ENCODE measurements at places on chromosomes 12 and 14. TPM values are rescaled to one million over a fixed set of nuclear protein-coding genes. Genes with fewer than 3 reads are reported as not detected.

CAMKK2 gene
- total RNA-seq: 23.1 TPM

DNA sequence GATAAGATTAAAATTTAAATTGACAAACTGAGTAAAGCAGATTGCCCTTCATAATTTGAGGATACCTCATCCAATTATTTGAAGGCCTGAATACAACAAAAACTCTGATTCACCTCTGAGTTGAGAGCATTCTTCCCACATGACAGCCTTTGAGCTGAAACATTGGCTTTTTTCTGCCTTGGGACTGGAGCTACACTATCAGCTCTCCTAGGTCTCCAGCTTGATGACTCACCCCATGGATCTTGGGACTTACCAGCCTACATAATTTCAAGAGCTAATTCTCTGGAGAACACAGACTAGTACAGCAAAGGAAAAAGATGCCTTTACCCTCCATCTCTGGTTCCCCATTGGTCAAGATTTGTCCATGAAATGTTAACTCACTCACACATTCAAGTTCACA lies 555.1 kb downstream of the FOXG1 start:
- H3K27me3 ChIP-seq: no peaks in the 10 kb centered on the region
- no peaks in the 10 kb centered on the region for H3K4me1 ChIP-seq
- no peak for DNase-seq
- no peak overlapping the region for H3K4me3 ChIP-seq
- no peaks in the 10 kb centered on the region for H3K36me3 ChIP-seq
- no peak overlapping the region for H3K27ac ChIP-seq

DNA sequence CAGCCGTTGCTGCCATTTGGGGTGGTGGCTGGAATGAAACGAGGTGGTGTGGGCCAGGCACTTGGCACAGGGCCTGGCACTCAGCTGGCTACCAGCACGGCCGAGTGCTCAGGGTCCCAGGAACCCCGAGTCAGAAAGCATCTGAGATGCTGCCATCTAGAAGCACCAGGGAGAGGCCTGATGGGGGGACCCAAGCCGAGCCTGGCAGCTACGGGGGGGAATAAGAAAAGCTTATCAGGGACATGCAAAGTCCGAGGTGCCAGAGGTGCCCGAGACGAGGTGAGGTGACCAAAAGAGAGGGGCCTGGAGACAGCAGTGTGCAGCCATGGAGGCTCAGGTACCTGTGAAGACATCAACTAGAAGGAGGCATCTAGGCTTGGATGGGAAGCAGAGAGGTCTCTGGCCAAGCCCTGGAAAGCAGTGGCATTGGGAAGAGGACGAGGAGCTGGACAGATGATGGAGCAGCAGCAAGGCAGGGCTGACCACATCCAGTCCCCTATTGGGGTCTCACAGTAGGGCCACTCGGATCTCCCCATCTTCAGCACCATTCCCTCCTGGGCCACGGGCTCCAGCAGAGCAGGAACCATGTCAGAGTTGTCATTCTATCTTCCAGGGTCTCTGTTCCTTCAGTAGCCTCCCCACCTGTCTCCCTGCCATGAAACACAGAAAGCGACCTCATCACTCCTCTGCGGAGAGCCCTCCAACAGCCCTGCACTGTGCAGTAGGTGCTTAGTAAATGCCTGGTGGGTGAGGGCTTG lies 59.3 kb upstream of the DIO3 start:
- peak; percentile 30 for DNase-seq
- H3K36me3 ChIP-seq: no peaks in the 10 kb centered on the region
- H3K27me3 ChIP-seq: no peaks in the 10 kb centered on the region
- no peak overlapping the region for H3K27ac ChIP-seq
- no peak overlapping the region for H3K4me3 ChIP-seq
- H3K4me1 ChIP-seq: no peaks in the 10 kb centered on the region

GRCh38 chr12:98980508-98980907 lies 335.4 kb downstream of the APAF1 start:
- H3K27ac ChIP-seq: no peak overlapping the region
- no peaks in the 10 kb centered on the region for H3K36me3 ChIP-seq
- H3K27me3 ChIP-seq: no peaks in the 10 kb centered on the region
- H3K4me1 ChIP-seq: no peaks in the 10 kb centered on the region
- H3K4me3 ChIP-seq: no peak overlapping the region

- no peak overlapping the region for H3K27ac ChIP-seq
- H3K4me1 ChIP-seq: no peaks in the 10 kb centered on the region
- H3K36me3 ChIP-seq: no peaks in the 10 kb centered on the region
- DNase-seq: no peak
- H3K27me3 ChIP-seq: no peaks in the 10 kb centered on the region
These were observed 3.2 kb upstream of the KRT2 start for GRCh38 chr12:52655251-52655650.

Measured in Peyer's patch (tissue), 4 donors.